ENCODE measurements at places on chromosomes 1 and 21. TPM values are rescaled to one million over a fixed set of nuclear protein-coding genes. Genes with fewer than 3 reads are reported as not detected.

RIPPLY3 gene
- total RNA-seq: not detected

PTAFR gene
- not detected for total RNA-seq

ERICH3 gene
- total RNA-seq: not detected

RHEX gene
- not detected for total RNA-seq

MAEL gene
- total RNA-seq: not detected
